ENCODE measurements at places on chromosomes 3 and 15.

DNA sequence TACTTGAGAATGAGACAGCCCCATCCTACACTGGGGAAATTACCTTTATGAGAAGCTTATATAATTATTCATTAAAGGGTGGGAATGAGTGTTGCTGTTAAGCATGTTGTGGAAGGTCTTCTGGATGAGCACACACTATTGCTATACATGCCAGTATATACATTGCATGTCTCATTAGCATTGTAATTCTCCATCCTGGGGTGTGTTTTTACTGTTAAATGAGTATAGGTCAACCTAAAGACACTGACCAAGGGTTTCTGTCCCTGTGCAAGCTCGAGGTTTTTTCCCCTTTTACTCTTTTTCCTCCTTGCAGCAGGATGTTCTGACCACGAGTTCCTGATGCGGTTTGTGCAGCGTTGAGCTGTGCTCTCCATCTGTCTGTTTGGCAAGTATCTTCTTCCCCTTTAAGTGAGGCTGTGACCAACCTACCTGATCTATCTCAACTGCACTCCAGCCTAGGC lies 7.2 kb upstream of the IVD start:
- no peak for DNase-seq

- DNase-seq: no peak
Measured at GRCh38 chr15:71659730-71660067, 150.7 kb upstream of the NR2E3 start.

GRCh38 chr15:43249236-43249635 lies 17.5 kb downstream of the TGM5 start:
- DNase-seq: no peak

GRCh38 chr3:194284351-194284750 lies 66.8 kb downstream of the CPN2 start:
- no peak for DNase-seq

- no peak for DNase-seq
Measured at GRCh38 chr3:111068574-111068973, 3.0 kb upstream of the NECTIN3 start.

GRCh38 chr3:165211721-165212120 lies 15.5 kb upstream of the SLITRK3 start:
- DNase-seq: no peak

GRCh38 chr15:88450125-88450798 lies 16.9 kb downstream of the MRPL46 start:
- DNase-seq: no peak

DNA sequence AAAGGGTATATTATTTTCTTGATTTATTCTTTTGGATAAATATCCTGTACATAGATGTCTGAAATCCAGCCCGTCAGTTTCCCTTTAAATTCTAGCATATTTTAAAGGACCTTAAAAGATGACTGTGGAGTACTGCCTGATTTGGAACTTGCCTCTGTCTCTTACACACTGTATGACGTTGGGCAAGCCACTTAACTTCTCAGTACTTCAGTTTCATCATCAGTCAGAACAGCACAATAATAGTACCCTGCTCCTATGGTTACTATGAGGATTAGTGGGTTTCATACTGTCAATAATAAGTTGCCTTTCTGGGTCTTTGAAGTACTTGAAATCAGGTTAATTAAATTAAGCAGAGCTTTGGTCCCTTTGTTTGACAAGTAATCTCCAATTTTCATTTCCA lies 374.3 kb downstream of the TIGIT start:
- DNase-seq: no peak

- DNase-seq: no peak
Measured at GRCh38 chr3:152213203-152213602, 55.5 kb upstream of the MBNL1 start.

- DNase-seq: no peak
Measured at GRCh38 chr3:126540951-126541627, 17.1 kb downstream of the CHST13 start.

GRCh38 chr3:46943237-46944187 lies 33.0 kb downstream of the CCDC12 start:
- no peak for DNase-seq

GRCh38 chr3:59191651-59192050 lies 141.8 kb upstream of the CFAP20DC start:
- DNase-seq: no peak

DNA sequence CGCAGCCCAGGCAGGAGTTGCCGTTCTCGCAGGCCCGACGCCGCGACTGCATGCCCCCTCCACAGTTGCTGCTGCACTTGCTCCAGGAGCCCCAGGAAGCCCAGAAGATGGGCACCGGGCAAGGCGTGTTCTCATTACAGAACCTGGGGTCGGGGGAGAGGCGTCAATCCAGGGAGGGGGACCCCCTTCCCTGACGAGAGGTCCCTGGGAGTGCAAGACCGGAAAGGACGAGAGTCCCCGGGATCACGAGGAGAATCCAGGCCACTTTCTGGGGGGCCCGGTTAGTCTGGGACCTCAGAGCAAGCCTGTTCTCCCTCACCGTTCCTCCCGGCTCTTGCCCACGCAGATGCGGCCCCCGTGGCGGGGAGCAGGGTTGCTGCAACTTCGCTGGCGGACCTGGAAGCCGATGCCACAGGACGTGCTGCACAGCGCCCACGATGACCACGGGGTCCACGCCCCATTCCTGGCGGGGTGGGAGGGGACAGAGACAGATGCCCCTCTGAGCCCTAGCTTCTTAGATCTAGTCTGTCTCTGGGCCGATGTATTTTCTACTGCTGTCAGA lies 113.9 kb downstream of the SEMA5B start:
- DNase-seq: no peak
